ENCODE measurements at places on chromosomes 5 and 9.

- DNase-seq, result no peak
Measured at GRCh38 chr5:131758520-131758900, 38.3 kb downstream of the FNIP1 start.

GRCh38 chr5:132100672-132101261 lies 27.2 kb downstream of the CSF2 start:
- DNase-seq, result no peak

DNA sequence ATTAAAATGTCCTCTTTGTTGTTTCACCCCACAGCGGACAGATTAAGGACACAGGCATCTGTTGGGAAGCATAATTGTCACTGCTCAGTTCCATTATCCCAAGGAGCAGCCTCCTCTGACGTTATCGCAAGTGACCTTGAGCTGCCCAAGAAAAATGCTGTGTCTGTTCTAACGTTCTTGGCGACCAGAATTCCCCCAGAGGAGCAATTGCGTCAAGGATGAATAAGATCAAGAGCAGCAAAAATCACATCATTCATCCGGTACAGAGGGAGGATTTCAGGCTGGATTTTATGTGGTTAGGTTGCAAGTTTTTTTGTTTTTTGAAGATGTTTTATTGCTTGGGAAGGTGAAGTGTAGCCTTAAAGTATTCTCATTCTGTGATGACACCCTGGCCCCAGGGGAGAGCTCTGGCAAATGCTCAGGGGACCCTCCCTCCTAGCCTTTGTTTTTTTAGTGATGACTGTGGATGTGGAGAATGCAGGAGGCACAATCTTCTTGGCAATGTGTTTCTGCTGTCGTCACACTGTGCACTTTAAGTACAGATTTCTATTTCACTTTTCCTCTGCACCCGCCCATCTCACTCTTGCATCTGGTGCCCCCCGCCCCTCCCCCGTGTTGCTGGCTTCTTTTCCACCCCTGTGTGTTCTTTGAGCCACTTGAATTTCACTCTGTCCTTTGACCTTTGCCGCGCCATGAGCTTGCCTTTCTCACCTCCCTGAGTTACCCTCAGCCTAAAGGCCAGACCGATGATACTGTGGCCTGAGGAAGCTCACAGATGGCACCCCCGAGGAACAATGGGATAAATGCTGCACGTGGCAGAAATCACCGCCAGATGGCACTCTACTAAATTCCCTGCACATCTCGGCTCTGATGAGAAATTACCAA lies 308.5 kb downstream of the RAB3C start:
- peak; percentile 60 for DNase-seq

DNA sequence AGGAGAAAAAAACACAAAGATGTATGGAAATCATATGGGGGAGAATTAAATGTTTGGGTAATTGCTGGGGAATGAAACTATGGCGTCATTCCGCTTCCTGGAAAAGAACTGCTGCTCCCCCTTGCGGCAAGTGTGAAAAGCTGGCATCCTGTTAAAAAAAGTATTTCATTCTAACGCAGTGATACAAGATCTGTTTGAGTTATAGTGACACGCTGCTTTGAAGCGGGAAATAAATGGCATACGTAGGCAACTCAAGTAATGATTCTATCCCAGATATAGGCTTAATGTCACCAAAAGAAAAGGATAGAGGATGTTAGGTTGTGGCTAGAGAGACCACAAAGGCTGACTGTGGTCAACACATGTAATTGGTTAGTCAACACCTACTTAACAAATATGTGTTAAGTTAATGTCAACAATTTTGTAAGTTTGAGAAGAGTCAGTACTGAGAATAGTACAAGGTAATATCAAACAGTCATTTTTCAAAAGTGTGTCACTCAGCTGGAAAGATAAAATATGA lies 70.2 kb upstream of the ALDH1A1 start:
- DNase-seq, result peak; percentile 32

DNA sequence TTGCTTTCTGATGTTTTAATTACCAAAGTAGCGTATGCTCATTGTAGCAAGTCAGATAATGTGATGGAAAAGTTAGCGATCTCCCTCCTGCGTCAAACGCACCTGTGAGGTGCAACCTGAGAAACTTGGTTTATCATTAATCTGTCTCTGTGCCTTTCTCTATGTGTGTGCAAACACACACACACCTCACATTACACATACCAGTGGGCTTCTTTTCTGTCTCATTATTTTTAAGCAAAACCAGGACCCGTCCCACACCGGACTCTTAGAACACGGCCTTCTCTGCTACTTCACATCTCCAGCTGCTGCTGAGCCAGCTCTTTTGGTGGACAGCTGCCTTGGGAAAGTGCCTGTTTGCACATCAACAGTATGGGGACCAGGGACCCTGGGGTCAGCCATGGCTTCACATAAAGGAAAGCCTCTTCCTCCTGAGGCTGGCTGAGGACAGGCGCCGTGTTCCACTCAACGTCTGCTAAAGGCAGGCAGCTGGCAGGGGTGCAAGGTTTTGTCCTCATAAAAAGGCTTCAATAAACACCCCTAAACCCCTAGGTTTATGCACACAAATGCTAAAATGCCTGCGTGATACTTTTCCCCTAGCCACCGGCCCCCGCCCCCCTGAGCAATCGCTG lies 44.2 kb downstream of the MRPL36 start:
- DNase-seq, result no peak

- DNase-seq, result no peak
Measured at GRCh38 chr9:36128349-36128748, 8.2 kb upstream of the GLIPR2 start.

- no peak for DNase-seq
Measured at GRCh38 chr5:113167985-113168384, 191.4 kb downstream of the DCP2 start.

DNA sequence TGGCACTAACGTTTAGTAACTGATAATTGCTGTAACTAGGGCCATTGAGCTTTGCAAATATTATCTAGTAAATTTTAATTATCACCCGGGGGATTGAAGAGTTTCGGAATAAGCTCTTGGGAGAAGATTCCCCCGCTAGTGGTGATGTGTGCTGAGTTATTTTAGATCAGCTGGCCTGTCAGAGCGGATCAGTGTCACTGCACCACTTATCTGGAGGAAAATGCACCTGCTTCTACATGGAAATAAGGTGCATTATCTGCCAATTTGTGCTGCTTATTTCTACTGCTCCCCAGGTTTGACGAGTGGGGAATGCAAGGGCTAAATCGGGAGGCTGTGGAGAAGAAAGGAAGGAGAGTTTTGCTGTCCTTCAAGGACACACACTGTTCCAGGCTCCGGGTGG lies 518.6 kb downstream of the TLE4 start:
- DNase-seq, result no peak

GRCh38 chr9:135926402-135927194 lies 19.3 kb upstream of the CAMSAP1 start:
- DNase-seq, result peak; percentile 45

GRCh38 chr5:145978708-145979107 lies 42.3 kb downstream of the SH3RF2 start:
- DNase-seq, result no peak

GRCh38 chr9:93207326-93207814 lies 23.4 kb downstream of the WNK2 start:
- no peak for DNase-seq

DNA sequence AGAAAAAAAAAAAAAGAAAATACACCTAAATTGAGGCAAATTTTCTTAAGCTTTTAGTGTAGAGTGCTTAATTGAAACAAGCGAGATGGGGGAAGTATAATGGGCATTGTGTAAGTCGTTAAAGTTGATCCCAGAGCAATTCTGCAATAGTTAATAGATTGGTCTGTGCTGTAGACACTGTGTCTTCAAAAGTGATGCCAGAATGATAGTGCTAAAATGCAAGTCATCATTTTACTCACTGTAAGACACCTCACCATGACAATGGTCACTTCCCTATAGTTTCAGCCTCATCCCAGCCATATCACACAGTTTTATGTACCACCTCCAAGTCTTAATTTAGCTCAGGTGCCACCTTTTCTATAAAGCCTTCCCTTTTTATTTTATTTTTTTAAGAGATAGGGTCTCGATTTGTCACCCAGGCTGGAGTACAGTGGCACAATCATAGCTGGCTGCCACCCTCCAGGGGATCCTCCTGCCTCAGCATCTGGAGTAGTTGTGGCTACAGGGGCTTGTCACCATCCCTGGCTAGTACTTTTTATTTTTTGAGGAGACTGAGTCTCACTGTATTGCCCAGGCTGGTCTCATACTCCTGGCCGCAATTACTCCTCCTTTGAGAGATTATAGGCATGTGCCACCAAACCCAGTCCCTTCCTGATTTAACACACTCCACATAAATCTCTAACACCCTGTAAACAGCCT lies 6.2 kb downstream of the COX7C start:
- no peak for DNase-seq

GRCh38 chr5:33761139-33761538 lies 130.7 kb downstream of the ADAMTS12 start:
- DNase-seq, result no peak

DNA sequence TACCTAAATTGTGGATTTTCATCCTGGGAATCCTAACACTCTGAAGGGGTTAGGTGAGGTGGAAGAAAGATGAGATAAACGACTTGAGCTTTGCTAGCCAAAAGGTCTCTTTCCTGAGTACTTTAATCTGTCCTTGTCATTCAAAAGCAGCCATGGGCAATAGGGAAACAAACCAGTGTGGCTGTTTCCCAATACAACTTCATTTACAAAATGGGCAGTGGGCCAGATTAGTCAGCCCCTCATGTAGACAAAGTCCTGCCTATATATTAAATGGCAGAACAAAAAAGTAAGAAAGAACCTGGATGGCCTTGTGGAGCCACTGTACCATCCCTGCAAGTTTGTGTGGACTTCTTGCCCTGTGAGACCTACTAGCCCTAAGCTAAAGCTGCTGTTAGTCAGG lies 51.0 kb upstream of the NFIL3 start:
- no peak for DNase-seq

- no peak for DNase-seq
Measured at GRCh38 chr5:149719666-149720065, 10.4 kb upstream of the PPARGC1B start.

DNA sequence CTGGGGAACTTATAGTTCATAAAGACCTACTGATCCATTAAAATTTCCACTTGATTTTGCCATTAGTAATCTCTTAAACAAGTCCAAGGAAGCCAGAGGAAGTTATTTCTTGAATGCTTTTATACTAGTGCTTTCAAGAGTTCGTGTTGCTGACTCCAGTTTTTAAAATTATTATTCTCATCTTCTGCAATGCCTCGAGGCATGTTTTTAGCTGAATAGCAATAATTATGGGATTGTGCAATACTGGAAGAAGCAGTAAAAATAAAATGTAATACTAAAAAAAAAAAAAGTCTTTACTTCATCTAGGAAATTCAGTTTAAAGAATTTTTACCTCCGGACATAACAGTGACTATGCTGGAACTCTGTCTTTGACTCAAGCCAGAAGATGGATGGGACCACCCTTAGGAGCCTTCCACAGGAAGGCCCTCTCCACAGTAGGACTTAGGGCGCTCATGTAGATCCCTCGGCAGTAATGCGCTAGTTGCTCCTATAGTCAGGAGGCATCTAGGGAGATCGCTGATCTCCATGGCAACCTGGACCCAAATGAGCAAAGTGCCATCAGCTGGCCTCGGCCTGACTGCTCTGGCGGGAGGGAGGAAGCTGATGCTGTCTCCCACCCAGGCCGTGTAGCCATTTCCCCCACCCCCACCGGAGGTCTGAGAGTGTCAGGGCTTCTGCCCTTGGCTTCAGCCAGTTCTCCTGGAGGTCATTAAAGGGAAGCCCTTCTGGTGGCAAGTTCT lies 56.7 kb downstream of the DAPK1 start:
- no peak for DNase-seq

- DNase-seq, result no peak
Measured at GRCh38 chr5:52007230-52007858, 624.1 kb downstream of the ISL1 start.

DNA sequence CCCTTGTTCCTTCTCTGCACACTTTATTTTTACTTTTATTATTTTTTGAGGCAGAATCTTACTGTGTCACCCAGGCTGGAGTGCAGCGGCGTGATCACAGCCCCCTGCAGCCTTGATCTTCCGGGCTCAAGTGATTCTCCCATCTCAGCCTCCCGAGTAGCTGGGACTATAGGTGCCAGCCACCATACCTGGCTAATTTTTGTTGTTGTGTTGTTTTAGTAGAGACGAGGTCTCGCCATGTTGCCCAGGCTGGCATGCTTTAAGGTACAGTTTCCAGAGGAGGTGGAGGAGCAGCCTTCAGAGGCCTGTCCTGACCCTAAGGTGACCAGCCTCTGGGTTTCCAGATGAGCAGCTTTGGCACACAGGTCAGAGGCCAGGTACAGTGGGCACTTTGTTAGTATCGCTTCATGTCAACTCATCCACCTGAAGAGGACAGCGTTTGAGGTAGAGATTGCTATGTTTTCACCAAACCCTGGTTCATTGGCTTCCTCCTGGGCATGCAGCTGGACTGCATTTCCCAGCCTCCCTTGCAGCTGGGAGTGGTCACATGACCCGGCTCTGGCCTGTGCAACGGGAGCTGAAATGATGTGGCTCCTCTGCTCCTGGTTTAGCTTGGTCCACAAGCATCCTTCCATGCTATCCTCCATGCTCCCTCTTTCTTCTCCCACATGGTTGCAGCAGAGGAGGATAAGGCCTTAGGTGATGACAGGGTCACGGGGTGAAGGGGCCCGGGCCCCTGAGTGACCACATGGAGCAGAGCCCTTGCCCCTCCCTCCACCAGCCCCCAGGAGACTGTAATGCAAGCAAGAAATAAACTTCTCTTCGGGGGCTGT lies 139.3 kb upstream of the IER5L start:
- no peak for DNase-seq

GRCh38 chr5:35203403-35203802 lies 26.9 kb downstream of the PRLR start:
- no peak for DNase-seq

DNA sequence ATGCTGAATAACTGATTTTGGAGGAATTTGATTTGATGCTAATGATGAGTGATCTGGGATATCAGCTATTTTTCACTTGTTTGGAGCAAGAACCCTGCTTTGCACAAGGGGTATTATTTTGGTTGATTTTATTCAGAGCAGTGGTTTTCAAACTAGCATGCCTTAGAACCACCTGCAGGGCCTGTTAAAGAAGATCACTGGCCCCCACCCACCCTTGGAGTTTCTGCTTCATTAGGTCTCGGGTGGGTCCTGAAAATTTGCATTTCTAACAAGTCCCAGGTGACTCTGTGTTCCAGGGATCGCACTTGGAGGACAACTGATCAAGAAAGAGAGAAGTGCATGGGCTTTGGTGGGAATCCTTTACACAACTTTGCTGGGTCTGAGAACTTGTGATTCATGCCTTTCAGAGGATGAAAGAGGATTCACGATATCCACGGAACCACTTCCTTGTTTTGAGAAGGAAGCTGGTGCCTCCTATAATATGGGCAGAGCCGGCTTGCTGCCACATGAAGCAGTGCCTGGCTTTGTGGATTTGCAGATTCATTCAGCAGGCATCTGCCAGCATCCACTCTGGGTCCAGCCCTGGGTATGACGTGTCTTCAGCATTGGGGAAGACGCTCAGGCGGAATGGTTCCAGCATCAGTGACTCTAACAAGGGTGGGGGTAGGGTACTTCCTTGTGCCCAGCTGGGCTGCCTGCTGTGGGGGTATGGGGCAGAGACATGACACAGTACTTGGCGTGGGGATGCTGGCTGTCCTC lies 106.6 kb upstream of the PITX1 start:
- DNase-seq, result no peak

DNA sequence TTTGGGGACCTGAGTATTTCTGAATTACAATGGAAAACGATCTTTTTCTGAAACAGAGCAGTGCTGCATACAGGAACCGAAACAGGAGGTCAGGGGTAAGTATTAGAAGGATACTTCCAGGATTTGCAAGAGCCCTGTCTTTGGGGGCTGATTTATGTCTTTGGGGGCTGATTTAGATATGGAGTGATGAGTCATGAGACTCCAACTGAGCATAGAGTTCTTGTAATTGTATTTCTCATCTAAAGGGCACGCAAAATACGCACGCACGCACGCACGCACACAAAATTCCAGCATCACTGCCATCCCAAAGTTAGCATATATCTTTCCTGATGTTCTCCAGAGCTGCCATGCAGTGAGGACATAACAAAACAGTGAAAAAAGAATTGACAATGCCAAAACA lies 414.8 kb upstream of the CCNH start:
- DNase-seq, result no peak

Data from CD4-positive, alpha-beta T cell treated with Interleukin-15 for 4 hours (primary cell).